ENCODE measurements at places on chromosomes 16 and 17.
A peak's percentile ranks its signal among the peaks of the same experiment; 100 is the strongest.

- no peak for DNase-seq
Observed at GRCh38 chr17:64682261-64683181, 20.4 kb upstream of the SMURF2 start.

DNA sequence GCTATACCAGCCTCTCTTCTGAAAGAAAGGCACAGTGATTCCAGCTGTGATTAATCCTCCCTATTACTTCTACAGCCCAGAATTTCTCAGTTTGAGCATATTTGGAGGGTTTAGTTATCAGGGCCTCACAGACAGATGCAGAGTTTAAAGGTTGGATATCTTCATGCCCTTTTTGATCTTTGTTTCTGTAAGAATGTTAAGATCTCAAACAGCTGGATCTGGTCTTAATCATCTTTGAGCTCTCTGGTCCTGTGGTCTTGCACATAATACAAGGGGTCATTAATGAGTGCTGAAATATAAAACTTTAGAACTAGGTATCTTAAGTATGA is 9.1 kb upstream of the ARL2BP start:
- no peak for DNase-seq

DNA sequence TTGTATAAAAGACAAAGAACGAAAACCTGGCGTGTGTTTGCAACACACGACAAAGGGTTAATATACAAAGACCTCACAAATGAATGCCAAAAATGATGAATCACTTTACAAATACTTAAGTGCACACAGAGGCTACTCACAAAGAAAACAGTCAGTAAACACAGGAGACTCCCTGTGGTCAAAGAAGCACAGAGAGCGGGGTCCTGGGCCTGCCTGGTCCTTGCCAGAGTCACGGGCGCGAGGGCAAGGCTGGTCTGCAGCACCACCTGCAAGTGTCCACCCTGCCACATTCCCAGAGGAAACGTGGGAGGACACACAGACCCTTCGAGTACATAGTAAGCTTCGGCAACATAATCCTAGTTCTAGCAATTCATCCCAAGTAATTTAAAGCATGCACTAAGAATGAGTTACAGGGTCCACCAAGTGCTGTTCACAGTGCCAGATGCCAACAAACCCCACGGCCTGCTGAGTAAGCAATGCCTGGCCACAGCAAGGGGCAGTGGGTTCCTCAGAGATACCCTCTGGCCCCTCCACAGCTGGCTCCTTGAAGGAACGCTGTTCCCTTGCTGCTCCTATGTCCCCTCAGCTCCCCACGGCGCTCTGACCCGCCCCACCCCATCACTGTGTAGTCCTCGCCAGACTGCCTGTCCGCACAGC is 24.6 kb upstream of the FAAP100 start:
- no peak for DNase-seq

DNA sequence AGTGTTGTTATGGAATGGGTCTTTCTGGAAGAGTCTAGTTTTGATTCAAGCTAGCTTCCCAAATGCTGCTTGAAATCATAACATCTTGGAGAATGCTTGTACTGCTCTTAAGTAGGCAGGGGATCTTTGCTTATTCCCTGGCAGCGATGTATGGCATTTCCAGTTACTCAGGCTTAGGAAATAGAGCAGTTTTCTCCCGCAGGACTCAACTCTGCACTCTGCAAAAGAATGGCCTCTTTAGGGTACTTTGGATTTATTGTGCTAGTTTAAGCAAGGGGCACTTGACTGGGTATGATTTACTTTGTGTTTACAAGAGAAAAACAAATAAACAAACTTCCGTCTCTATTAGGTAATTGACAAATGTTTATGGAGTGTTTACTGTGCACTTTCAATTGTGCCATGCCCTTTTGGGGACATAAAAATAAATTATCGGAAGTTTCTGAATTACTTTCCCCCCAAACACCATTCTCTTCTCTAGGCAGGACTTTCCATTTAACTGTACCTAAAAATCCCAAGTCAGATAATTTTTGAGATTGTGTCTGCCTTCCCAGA is 164.0 kb downstream of the MAP2K6 start:
- DNase-seq, result no peak

- no peak for DNase-seq
Observed at GRCh38 chr16:85793662-85794298, 5.6 kb downstream of the EMC8 start.

- DNase-seq, result no peak
Observed at GRCh38 chr16:11298143-11298900, 17.2 kb upstream of the PRM1 start.

DNA sequence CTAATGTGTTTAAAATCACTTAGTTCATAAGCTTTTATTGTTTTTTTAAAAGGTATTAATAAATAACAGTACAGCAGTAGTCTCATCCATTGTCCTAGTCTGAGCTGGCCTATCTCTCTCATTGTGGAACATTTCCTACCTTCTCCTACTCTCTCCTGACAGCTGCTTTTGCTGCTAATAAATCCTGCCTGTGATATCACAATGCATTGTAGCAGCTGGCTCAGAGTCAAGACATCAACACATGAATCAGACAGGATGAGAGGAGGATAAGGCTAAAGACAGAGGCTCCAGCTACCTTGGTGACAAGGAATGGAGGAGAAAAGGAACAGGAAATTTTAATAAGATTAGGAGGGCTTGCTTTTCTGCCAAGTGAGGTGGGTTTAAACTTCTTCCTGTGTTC is 626.1 kb downstream of the HS3ST4 start:
- no peak for DNase-seq

GRCh38 chr16:73069581-73070262 is 21.8 kb upstream of the ZFHX3 start:
- DNase-seq, result no peak

- DNase-seq, result no peak
Observed at GRCh38 chr17:45042346-45043120, 8.9 kb downstream of the DCAKD start.

GRCh38 chr16:10949424-10949970 is 5.1 kb downstream of the CLEC16A start:
- no peak for DNase-seq

GRCh38 chr17:81324851-81325713 is 30.0 kb upstream of the SLC38A10 start:
- DNase-seq, result no peak

DNA sequence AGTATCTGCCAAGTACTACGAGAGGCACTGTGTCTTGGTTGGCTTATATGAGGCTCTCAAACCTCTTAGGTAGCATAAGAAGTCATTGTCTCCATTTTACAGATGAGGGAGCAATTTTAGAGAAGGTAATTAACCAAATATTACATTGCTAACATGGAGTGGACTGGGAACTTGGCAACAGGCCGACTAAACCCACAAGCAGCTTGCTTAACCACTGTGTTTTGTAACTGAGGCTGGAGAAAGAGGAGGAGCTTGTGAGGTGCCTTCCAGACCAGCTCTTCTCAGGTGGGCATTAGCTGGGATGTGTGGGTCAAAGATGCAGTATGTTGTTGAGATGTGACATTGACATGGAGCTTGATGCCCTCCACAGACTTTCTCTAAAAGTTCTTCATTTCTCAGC is 835.6 kb upstream of the RBFOX1 start:
- no peak for DNase-seq

- no peak for DNase-seq
Observed at GRCh38 chr16:86713021-86713631, 134.8 kb downstream of the FOXL1 start.

DNA sequence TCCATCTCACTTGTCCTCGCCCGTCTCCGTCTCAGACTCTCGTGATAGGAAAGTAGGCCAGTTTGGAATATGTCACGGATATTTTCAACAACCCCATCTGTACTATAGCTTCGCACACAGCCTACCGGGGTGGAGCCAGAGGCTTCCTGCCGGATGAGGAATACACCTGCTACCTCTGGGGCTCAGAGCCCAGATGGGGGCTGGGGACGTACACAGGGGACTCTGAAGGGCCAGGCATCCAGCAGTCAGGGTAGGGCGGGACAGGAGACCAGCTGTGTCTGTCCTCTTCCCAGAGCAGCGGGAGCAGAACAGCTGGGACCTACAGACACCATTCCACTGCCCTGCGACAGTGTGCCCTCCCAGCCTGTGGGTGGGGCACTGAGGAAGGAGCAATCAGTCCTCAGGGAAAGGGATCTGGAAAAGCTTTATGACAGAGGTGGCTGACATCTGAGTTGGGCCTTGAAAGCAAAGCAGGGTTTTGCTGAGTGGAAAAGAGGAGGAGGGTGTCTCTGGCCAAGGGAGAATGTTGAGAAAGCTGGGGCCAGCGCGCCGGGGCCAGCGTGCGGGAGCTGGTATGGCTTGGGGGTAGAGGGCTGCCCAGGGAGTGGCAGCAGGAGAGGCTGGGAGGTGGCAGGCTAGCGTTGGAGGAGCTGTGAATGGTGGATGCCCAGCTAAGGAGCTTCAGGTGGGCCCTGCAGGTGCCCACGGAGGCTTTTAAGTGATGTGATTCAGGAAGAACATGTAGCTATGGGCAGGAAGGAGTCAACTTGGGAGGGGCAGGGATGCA is 11.5 kb upstream of the SRCIN1 start:
- no peak for DNase-seq

DNA sequence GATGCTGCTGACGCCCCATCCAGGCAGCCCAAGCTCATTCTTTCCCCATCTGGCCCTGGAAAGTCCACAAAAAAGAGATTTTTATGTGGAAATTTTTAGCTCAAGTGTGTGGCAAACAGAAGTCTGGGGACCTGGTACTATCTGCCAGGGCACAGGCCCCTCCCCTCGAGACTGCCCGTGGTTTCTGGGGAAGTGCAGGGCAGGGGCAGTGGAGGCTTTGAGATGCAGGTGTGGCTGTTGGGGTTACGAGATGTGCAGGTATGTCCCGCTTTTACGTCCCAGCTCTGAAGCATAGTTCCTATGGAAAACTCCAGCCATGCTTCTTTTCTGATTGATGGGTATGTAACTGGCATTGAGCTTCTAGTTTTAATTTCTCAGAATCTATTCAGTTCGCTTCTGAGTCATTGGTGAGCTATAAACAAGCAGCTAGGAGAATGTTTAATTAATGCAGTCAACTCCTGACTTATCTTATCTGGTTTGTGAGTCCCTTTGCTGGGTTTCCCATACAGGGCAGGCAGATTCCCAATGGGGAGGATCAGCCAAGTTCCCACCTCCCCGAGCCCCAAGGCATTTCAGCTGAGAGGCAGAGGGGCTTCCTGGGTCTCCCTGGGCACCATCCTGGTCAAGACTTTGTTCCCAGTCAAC is 16.2 kb downstream of the TBX4 start:
- DNase-seq, result no peak

GRCh38 chr17:67289181-67289876 is 44.3 kb upstream of the HELZ start:
- DNase-seq, result no peak

DNA sequence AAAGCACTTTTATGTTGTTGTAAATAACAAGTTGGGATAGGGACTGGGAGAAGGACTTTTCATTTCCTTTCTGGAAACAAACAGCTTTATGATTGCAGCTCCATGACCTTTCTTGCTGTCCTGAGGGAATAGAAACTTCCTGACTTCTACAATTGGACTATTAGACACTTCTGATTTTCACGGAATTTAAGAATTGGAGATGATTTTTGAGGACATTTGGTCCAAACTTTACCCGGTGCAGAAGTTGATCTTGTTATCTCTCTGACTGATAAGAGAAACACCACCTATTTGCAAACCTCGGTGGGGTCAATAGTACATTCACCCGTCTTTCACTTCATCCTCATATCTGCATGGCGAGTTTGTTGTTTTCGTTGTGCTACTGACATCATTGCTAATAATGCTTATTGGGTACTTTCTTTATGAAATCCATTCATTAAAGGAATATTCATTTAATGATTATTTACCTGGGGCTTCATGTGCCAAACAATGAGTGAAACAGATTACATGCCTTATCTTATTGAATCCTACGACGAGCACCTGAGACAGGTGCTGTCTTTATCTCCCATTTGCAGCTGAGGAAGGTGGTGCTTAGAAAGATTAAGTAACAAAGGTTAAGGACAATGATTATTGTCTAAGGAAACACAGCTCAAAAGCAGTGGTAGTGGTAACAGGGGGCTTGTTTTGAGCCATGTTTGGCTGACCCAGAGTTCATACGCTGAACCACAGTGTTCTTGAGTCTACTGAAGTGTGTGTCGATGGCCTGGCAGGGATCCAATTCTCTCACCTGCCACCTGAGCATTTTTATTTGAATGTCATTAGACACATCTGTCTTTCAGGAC is 176.9 kb upstream of the FAM20A start:
- no peak for DNase-seq

- no peak for DNase-seq
Observed at GRCh38 chr16:13545271-13545670, 374.7 kb upstream of the ERCC4 start.

DNA sequence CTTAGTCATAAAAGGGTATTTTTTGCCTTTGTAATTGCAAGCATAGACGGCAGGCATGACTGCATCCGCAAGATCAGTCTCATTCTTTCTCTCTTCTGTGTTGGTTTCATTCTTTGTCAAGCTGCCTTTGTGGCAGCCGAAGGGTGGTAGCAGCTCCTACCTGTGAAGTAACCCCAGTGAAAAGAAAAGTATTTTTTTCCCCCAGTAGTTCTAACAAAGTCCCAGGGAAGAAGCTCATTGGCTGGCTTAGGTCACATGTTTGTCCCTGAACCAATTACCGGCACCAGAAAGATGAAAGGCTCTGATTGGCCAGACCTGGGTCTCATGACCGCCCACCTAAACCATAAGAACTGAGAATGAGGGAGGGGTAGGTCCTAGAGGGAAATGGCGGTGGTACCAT is 110.7 kb downstream of the RAP1GAP2 start:
- peak; percentile 62 for DNase-seq

DNA sequence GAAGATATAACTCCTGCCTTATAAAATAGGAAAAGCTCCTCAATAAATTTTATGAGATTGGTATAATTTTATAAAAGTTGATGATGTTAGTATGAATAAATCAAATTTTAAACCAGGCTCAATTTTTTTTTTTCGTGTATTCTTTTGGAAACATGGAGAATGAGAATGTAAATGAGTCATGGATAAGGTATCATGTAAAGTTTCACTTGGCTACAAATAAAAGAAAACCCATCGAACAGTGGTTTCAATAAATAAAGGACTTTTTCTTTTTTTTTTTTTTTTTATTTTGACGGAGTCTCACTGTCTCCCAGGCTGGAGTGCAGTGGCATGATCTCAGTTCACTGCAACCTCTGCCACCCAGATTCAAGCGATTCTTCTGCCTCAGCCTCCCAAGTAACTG is 67.3 kb downstream of the PHKB start:
- no peak for DNase-seq

- DNase-seq, result peak; percentile 53
Observed at GRCh38 chr17:8964801-8965393, 610 bp downstream of the PIK3R5 start.

- DNase-seq, result no peak
Observed at GRCh38 chr16:10312784-10313724, 72.8 kb upstream of the ATF7IP2 start.

DNA sequence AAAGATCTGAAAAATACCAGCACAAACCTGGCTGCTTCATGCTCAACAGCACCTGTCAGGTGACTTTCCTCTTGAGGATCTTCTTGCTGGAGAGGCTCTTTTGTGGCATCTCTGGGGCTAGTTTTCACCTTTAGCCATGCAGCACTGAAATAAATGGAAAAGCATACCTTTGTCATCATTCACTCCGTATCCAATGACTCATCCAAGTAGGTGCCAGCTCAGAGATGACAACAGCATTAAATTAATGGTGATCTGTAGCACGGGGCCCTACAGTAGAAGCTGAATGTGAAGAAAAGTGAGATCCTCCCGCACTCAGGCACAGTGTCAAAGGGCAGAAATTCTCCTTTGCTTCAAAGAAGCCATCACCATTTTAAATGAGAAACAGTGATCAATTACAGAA is 32.2 kb downstream of the KIAA0753 start:
- DNase-seq, result no peak

All from activated CD4-positive, alpha-beta T cell treated with anti-CD3 and anti-CD28 coated beads, Interleukin-2, amount 50 U/mL, for 48 hours (primary cell).